ENCODE measurements at places on chromosomes 16 and 17.

- no peak for DNase-seq
Observed at GRCh38 chr16:1289477-1289866, 20.0 kb upstream of the UBE2I start.

- DNase-seq: no peak
Observed at GRCh38 chr17:64074704-64075426, 54.4 kb upstream of the ICAM2 start.

GRCh38 chr17:29420128-29420527 lies 30.0 kb downstream of the TAOK1 start:
- DNase-seq: no peak

GRCh38 chr16:87344931-87345631 lies 27.9 kb upstream of the C16orf95 start:
- DNase-seq: no peak

DNA sequence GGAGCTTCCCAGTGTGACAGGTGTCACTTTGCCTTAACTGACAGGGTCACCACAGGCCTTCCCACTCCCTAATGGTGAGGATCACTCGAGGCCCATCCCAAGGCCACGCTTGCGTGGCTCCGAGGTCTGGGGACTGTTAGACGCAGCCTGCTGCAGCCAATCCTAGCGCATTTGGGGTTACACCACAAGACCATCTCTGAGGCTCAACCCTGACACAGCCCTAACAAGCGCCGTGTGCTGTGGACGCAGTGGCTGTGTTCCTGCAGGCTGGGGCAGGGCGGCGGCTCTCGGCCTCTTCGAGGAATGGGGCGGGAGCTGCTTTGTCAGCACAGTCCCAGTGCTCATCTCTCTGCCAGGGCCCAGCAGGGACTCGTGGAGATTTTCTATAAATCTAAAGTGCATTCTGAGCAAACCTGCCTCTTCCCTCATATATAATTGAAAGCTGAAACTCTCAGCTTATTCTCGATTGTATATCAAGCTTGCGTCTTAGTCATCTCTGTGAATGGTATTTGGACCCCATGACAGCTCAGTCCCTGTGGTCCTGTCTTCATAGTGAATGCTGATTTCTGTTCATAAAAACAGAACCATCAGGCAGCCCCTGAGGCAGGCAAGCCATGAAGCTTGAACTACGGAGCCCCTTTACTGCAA lies 65.8 kb upstream of the CHMP6 start:
- no peak for DNase-seq

- DNase-seq: no peak
Observed at GRCh38 chr17:46020023-46020761, 21.1 kb downstream of the STH start.

- no peak for DNase-seq
Observed at GRCh38 chr16:86520317-86521210, 10.2 kb downstream of the FOXF1 start.

- no peak for DNase-seq
Observed at GRCh38 chr16:10525214-10525825, 55.1 kb downstream of the EMP2 start.

DNA sequence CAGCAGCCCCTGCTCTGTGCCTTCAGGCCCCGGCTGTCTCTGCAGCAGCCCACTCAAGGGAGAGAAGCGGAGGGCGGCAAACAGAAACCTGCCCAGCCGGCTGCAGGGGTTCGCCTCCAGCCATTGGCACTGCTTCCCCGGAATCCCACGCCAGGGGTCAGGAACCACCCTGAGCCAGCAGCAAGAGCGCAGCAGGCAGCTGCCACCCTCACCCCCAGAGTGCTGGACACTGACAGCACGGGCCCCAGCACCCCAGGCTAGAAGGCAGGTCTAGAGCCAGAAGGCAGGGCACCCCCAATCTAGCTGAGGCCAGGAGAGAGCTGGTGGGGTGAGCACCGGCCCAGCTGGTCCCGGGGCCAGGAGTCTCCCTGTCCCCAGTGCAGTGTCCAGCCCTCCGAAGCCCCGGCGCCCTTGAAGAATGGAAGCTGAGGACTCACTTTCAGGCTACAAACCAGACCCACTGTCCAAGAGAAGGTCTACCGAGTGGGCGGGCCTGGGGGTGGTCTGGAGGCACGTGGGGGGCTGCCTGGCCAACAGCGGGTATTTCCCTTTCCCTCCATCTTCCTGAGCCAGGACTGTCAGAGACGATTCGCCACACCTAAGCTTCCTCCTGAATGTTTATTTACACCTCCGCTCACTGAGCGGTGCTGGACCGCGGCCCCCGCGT lies 8.4 kb downstream of the UBALD2 start:
- no peak for DNase-seq

- DNase-seq: peak; percentile 51
Observed at GRCh38 chr16:813204-813915, 12.8 kb upstream of the GNG13 start.

- no peak for DNase-seq
Observed at GRCh38 chr17:42891539-42892152, 9.0 kb upstream of the G6PC1 start.

DNA sequence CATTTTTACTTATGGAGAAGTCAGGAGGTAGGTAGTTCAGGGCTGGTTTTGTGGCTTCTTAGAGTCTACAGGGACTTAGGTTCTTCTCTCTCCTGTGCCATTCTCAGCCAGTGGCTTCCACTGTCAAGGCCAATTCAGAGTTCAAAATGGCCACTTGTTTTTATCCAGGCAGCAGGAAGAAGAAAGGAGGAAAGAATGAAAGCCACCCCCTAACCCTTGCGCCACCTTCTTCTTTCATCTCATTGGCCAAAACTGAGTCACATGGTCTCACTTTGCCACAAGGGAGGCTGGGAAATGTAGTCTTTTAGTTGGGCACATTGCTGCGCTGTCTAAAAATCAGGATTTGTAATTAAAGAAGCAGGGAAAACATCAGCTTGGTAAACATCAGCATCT lies 60.8 kb upstream of the MED9 start:
- peak; percentile 63 for DNase-seq

- no peak for DNase-seq
Observed at GRCh38 chr17:15432807-15433611, 34.4 kb downstream of the CDRT4 start.

DNA sequence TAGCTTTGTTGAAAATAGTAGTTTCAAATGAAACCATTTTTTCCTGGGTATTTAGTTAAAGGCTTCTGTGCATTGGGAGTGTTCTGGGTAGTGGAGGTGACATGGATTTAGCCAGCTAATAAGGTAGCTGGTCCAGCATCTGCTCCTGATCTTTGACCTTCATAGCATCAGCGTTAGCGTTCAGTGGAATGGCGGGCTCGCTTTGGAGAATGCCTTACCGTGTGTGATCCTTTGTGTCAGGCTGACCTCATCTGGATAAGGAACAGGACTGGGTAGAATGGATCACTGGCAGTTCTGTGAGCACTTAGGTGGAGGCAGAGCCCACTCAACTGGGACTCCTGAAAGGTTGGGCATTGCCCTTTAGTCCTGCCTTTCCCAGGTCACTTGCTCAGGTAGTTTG lies 3.7 kb downstream of the SAP30BP start:
- DNase-seq: no peak

DNA sequence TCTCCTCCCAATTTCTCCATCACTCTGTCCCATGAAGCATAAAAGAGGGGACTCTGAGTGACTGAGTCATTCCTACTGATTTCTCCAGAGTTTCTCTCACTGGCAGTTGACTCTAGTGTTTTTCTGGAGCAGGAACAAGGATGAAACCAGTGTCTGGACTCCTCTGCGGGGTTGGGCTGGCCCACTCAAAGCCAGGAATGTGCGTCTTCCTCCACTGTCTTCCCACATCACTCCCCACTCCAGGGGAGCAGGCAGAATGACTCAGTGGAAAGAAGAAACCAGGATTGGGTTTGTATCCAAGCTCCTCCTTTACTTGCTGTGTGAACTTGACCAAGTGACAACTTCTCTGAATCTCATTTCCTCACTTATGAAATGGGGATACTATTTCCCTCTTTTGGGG lies 497.5 kb upstream of the SALL1 start:
- no peak for DNase-seq

DNA sequence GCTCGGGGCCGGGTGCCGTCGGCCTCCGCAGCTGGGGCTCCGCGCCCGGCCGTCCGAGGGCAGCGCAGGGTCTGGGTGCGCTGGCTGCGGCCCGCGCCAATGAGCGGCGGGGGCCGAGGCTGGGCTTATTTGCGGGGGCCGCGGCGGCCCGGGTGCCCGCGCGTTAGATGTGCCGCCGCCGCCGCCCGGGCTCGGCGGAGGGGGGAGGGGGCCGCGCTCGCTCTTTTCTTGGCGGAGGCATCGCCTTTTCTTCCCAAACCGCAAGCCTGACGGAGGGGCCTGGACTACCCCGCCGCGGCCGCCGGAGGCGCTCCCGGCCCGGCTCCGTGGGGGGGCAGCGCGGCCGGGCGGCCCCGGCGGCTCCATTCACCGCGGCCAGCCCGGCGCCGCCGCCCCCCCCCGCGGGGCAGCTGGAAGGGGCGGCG lies at the start of gene NOTUM:
NOTUM (minus strand) TSS at position 101 of the 425 bp plus-strand sequence. CDS start 278 bp downstream, outside the sequence.
- no peak for DNase-seq

- DNase-seq: no peak
Observed at GRCh38 chr17:55286681-55287589, 22.2 kb downstream of the HLF start.

- DNase-seq: peak; percentile 81
Observed at GRCh38 chr17:68200689-68201417, 47.0 kb upstream of the AMZ2 start.

DNA sequence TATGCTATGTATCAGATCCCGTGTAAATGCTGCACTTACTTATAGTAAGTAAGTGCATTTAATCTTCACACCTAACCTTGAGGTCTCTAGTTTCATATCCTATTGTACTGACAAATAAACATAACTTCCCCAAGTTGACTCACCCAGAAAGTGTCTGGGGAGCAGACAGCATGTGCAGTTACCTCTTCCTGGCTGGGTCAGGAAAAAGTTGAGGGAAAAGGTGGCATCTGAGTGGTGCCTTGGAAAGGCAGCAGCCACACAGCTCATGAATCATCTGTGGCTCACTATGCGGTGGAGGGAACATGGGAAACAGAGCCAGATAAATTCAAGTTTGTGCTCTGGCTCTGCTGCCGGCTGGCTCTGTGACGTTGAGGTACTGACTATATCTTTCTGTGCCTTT lies 382.0 kb upstream of the DYNLRB2 start:
- no peak for DNase-seq

- DNase-seq: no peak
Observed at GRCh38 chr17:29760279-29761039, 137.7 kb upstream of the CORO6 start.

DNA sequence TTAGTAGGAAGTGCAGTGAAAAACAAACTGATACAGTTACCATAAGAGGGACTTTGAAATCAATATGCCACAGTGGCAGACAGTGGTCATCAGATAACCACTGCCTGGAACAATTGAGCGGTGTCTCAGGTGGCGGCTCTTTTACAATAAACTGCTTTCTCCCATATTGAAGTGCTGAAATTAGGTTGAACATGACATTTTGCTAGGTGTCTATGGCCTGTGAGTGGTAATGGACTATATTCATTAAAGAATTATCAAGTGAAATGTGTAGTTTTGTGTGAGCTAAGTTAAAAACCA lies 214.7 kb downstream of the RPTOR start:
- DNase-seq: no peak

DNA sequence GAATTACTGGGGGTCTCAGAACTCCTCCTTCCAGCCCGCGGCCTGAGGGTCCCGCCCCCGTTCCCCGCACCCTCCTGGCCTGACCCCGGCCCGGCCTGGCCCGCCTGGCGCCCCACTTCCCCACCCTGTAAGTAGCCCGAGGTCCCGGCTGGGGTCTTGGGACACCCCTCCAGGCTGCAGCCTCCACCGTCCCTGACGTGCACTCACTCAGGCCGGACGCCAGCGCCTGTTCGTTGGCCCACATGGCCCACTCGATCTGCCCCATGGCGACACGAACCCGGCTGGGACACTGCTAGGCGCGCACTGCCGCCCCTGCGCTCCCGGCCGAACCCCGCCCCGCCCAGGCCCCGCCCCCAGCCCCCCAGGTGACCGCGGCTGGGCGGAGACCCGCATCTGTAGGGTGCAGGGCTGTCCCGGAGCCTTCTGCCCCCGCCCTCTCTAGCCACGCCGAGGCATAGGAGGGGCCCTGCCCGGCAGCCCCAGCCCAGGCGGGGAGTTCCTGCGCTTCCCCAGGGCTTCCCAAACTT lies at the start of gene CYBA:
CYBA (minus strand) TSS at position 305 of the 527 bp plus-strand sequence; CDS start at position 265, 40 bp downstream.
- no peak for DNase-seq

- DNase-seq: no peak
Observed at GRCh38 chr17:20207262-20207985, 198.3 kb downstream of the SPECC1 start.

- DNase-seq: no peak
Observed at GRCh38 chr17:4405699-4406098, 28.0 kb upstream of the SPNS3 start.

- no peak for DNase-seq
Observed at GRCh38 chr17:71247441-71248015, 873.3 kb upstream of the SOX9 start.

DNA sequence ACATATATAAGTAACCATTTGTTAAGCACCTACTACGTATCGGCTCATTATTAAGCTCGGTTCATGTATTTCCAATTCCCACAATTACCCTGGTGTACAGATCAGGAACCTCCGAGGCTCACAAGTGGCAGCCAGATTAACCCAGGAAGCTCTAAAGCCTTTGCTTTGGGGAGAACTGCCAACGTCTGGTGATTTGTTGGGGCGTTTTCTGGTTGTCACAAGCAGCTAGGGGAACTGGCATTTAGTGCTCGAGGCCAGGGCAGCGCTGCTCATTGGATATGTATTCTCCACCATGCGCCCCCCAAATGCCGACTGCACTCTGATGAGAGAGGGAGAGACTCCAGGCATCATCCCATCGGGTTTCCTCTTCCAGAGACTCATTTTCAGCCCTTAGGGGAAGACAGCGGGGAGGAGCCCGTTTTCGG lies 541 bp downstream of the ZNF18 start:
- DNase-seq: no peak

DNA sequence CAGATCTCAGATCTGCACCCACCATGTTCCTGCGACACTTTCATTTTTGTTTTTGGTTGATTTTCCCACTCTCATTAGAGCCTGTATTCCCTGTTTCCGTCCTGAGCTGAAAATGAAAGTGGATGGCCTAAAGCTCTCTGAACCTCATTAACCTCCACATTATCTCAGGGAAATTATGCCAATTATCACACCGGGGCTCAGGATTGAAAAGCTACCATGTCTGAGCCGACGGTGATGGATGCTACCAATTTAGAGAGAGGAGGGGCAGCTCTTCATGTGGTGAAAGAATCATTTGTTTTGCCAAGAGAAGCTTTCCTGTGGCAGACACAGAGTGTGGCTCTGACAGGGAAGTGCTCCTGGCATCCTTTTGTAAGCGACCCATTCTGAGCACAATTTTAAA lies 410.4 kb upstream of the CDH11 start:
- DNase-seq: no peak

GRCh38 chr16:3874242-3874641 lies 6.3 kb downstream of the CREBBP start:
- no peak for DNase-seq

Measured in NCI-H1930 (cell line).